Activated T-helper 9 cell treated with anti-CD3 and anti-CD28 coated beads, Interleukin-2, amount 50 U/mL, for 16 hours (primary cell): ENCODE measurements at places on chromosomes 16 and 17.

- no peak for DNase-seq
Observed at GRCh38 chr17:18070861-18071340, 16.8 kb upstream of the DRG2 start.

DNA sequence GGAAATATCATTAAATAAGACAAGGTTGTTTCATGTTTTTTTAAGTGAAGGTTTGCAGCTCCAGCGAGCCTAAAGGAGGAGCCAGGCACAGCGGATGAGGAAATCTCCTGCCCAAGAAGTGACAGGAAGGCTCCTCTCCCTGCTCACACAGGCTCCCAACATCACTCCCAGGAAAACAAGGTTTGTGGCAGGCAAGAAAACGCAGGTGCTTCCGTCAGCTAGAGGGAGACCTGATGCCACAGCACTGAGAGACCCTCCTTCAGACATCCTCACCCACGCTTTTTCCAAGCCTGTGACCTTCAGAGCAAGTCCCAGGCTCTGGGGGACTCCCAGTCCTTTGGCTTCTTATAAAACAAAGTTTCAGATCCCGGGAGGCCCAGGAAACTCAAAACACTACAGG is 89.7 kb downstream of the ZNF423 start:
- no peak for DNase-seq

GRCh38 chr17:7058831-7059447 is 15.0 kb upstream of the SLC16A11 start:
- DNase-seq = no peak

GRCh38 chr17:77343031-77343800 is 202.4 kb downstream of the SEC14L1 start:
- no peak for DNase-seq

DNA sequence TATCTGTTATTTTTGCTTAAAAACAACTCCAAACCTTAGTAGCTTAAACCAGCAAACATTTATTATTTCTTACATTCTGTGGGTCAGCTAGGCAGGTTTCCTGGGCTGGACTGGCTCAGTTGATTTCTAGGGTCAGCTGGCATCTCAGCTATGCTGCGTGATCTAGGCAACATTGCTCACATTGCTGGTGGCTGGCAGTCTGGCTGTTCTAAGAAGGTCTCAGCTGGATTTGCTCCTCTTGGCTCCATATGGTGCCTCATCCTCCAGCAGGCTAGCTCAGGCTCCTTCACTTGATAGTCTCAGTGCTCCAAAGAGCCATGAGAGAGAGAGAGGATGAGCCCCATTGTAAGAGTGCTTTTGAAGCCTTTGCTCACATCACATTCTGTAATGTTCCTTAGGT is 470.6 kb upstream of the CDH5 start:
- DNase-seq = no peak

GRCh38 chr16:76755496-76755895 is 435.5 kb upstream of the MON1B start:
- no peak for DNase-seq

GRCh38 chr16:35391328-35391727 is 1931.9 kb downstream of the TP53TG3F start:
- no peak for DNase-seq

DNA sequence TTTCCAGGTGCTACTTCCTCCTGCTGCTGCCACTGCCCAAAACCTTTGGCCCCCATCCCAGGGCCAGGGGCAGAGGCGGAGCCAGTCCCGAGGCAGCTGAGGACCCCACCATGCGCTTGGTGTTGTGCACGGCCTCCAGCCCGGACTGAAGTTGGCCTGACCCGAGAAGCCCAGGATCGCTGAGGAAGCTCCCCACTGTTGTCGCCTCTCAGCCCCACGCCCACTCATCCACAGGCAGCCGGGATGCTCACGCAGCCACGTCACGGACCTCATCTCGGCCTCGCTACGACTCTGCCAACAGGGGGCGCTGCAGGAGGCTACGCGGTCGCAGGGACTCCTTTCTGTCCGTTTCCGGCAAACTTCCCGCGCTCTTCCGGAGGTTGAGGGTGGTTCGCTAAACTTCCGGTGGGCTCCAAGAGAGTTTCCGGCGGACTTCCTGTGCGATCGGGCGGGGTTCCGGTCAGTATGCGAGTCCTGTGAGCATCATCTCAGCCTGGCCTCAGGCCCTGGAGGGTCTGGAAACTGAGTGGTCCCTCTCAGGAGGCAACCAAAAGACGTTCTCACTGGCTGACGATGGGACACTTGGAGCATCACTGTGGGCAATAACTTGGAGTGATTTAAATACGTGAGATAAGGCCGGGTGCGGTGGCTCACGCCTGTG is 12.4 kb downstream of the ZG16B start:
- DNase-seq = peak; percentile 73

DNA sequence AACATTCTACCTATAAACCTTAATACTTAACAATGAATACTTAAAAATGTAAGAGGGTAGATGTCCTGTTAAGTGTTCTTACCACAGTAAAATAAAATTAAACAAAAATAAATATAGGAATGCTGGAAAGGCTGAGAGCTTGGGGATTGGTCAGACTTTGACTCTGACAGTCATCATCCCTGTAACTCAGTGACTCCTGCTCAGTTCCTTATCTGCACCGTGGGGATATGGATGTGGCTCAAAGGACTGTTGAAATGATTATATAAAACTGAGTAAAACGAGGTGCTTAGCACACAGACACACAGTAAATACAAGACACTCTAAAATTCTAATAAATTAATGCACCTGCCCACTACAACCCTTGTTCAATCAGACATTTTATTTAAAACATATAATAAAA is 338.6 kb downstream of the TMEM114 start:
- DNase-seq = no peak

- no peak for DNase-seq
Observed at GRCh38 chr16:64138006-64138405, 983.9 kb downstream of the CDH11 start.

DNA sequence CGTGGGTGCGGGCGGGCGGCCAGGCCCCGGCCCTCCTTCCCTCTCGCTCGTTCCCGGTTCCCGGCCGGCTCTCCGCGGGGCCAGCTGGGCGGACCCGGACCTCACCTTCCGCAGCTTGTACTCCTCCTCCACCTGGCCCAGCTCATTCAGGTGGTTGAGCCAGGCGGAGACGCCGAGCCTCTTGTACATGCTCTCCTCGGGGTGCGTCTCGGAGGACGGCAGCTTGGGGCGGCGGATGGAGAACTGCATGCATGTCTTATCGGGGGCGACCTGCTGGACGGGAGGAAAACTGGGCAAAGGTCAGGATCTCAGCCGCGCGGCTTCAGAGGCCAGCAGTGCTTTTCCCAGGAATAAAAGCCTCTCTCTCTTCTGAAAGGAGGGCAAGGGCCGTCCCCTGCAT is 85.4 kb downstream of the TBC1D16 start:
- DNase-seq = no peak

GRCh38 chr17:2854143-2855055 is 58.2 kb downstream of the RAP1GAP2 start:
- peak; percentile 3 for DNase-seq

GRCh38 chr17:44914148-44914547 is 1.2 kb downstream of the GFAP start:
- no peak for DNase-seq

- no peak for DNase-seq
Observed at GRCh38 chr16:19419698-19420075, 2.0 kb downstream of the TMC5 start.

- DNase-seq = no peak
Observed at GRCh38 chr16:78628461-78629045, 529.1 kb downstream of the WWOX start.

DNA sequence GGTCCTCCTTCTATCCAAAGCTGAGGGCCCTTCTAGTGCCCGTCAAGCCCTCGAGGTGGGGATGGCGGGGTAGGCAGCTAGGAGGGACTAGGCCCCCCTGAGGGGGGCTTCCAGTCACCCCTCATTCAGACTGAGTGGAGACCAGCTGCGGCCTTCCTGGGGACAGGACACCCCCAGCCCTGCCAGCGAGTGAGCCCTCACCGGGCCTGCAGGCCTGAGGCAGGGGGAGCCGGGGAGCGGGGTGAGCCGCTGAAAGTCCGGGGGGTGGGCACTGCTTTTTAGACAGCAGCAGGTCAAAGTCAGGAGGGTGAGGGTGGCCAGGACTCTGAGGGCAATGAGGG is 8.7 kb upstream of the KREMEN2 start:
- no peak for DNase-seq

- no peak for DNase-seq
Observed at GRCh38 chr17:45117848-45118646, 14.3 kb downstream of the PLCD3 start.

DNA sequence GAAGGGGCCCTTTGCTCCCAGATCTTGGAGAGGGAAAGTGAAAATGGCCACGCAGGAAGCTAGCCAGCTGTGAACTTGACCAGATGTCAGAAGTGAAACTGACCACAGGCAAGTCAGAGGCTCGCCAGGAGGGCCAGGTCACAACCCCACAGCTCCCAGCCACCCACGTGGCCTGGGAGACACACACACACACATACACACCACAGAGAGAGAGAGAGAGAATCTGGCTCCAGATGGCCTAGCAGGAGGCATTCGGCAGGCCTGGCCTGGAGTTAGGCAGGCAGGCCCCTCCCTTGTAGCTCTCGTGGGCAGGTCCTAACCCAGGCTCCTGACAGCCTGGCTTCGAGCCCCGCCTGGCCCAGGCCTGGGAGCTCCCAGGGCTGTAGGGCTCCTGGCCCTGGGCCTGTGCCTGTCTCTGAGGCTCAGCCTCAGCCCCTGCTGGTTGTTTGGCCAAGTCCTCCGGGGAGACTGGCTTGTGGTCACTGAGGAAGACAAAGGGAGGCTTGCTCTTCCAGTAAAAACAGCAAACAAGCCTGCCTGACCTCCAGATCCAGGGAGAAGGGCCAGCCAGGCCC is 20.2 kb downstream of the NGFR start:
- no peak for DNase-seq

DNA sequence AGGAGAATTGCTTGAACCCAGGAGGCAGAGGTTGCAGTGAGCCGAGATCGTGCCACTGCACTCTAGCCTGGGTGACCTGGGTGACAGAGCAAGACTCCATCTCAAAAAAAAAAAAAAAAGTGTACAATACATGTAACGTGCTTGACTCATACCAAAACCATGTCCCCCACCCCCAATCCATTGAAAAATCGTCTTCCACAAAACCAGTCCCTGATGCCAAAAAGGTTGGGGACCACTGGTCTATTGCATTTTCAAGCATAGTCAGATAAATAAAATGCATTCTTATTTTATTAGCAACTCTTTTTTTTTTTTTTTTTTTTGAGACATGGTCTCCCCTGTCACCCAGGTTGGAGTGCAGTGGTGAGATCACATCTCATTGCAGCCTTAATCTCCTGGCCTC is 52.1 kb downstream of the COPRS start:
- DNase-seq = no peak

GRCh38 chr17:61383689-61384201 is 15.9 kb upstream of the TBX2 start:
- no peak for DNase-seq

DNA sequence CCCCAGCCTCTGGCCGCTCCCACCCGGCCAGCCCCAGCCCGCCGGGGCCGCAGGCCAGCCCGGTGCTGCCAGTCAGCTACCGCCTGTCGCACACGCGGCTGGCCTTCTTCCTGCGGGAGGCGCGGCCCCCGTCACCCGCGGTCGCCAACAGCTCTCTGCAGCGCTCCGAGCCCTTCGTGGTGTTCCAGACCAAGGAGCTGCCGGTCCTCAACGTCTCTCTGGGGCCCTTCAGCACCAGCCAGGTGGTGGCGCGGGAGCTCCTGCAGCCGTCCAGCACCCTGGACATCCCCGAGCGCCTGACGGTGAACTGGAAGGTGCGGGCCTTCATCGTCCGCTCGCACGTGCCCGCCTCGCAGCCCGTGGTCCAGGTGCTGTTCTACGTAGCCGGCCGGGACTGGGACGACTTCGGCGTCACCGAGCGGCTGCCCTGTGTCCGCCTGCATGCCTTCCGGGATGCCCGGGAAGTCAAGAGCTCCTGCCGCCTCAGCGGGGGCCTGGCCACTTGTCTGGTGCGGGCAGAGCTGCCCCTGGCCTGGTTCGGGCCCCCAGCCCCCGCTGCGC is 46.8 kb downstream of the TMEM132E start:
- DNase-seq = no peak

DNA sequence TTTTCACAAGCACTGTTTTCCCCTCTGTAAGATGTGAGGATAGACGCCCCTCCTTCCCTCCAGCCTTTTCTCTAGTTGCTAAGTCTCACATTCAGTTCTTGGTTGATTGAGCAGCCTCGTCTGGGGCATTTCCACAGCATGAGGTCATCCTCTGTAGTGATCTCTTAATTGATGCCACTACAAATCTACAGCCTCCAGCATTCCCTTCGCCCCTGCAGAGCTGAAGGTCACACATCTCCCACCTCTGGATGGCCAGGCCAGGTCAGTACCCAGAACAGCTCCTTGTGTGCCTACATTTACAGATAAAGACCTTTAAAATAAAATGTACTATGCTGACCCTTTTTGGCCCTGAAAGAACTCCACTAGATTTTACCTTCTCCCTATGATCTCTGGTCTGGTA is 32.5 kb upstream of the CDH11 start:
- no peak for DNase-seq

- no peak for DNase-seq
Observed at GRCh38 chr16:24990803-24991202, 24.4 kb downstream of the ARHGAP17 start.

DNA sequence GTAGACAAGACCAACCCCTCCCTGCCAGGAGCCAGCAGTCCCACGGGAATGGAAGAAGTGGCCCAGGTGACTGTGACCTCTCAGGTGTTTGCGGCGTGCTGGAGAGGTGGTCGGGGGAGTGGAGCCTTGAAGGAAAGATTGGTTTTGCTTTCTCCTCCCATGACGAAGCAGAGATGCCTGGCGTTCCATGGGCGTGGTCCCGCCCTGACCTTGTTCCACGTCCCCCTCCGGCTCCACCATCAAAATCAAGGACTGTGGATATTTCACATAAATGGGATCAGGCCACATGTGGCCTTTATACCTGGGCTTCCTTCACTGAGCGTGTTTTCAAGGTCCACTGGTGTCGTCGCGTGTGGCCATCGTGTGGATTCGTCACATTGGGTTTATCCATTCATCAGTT is 270.6 kb upstream of the TNRC6C start:
- no peak for DNase-seq

- DNase-seq = no peak
Observed at GRCh38 chr17:79453481-79453880, 157.4 kb downstream of the RBFOX3 start.

- no peak for DNase-seq
Observed at GRCh38 chr17:74260525-74260850, 13.5 kb upstream of the DNAI2 start.

- DNase-seq = no peak
Observed at GRCh38 chr16:70381604-70382342, 35.1 kb downstream of the DDX19A start.

GRCh38 chr16:66007717-66008116 is 358.8 kb upstream of the CDH5 start:
- no peak for DNase-seq

DNA sequence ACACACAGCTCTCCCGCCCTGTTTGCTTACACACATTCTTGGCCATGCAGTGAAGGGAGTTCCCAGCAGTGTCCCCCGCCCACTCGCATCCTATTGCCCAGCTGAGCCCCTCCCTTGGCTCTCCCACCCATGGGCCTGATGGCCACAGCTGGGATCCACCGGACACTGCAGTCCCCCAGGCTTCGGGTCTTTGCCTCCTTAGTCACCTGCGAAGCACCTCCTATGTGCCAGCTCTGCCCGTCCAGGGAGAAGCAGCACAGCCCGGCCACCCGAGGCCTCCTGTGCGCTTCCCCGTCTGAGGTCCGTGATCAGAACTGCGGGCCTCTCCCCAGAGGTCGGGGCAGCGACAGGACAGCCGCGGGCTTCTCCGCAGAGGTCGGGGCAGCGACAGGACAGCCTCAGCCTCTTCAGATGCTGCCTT is 136.9 kb downstream of the BANP start:
- no peak for DNase-seq

GRCh38 chr16:49806446-49806845 is 49.5 kb downstream of the ZNF423 start:
- no peak for DNase-seq
